ENCODE measurements at places on chromosomes 2 and 18.
A peak's percentile ranks its signal among the peaks of the same experiment; 100 is the strongest.

DNA sequence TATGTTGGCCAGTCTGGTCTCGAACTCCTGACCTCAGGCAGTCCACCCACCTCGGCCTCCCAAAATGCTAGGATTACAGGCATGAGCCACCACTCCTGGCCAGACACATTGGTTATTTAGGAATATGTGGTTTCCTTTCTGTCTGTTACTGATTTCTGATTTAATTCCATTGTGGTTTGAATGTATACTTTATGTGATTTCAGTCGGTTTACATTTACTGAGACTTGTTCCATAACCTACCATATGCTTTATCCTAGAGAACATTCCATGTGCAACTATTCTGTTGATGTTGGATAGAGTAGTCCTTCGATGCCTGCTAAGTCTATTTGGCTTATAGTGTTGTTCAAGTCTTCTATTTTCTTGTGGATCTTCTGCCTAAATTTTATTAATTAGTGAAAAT is 1.6 kb upstream of the CCL20 start:
- H3K4me3 ChIP-seq, result no peak overlapping the region
- H3K27me3 ChIP-seq, result no peaks in the 10 kb centered on the region
- DNase-seq, result no peak
- H3K36me3 ChIP-seq, result no peaks in the 10 kb centered on the region
- H3K27ac ChIP-seq, result no peak overlapping the region

DNA sequence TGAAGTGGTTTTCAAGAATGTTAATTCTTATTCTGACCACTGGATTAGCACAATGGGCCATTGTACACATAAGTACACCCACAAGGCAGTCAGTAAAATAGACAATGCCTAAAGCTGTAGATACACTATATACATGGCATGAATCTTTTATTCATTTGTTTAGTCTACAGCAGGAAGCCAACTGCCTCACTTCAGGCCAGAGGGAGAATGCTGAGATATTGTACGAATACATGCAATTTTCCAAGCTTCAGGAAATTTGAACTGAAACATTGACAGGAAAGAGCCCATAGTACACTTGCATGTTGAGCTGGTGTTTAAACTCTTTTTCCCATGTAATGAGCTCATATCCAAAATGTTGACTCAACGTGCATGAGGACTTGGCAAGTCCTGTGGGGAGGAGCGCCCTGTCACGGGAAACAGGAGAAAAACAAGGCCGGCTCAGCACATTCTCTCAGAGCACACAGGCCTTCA is 111.6 kb upstream of the CYP1B1 start:
- DNase-seq, result no peak
- peak overlapping the region; percentile 16 for H3K27ac ChIP-seq
- H3K4me3 ChIP-seq, result no peak overlapping the region
- no peaks in the 10 kb centered on the region for H3K27me3 ChIP-seq
- H3K4me1 ChIP-seq, result no peaks in the 10 kb centered on the region

- H3K27ac ChIP-seq, result no peak overlapping the region
- no peak for DNase-seq
- no peak overlapping the region for H3K4me3 ChIP-seq
- no peaks in the 10 kb centered on the region for H3K4me1 ChIP-seq
- H3K36me3 ChIP-seq, result no peaks in the 10 kb centered on the region
These were observed 25.6 kb upstream of the FAM124B start for GRCh38 chr2:224427471-224427870.

- H3K36me3 ChIP-seq, result no peaks in the 10 kb centered on the region
- no peak for DNase-seq
- no peaks in the 10 kb centered on the region for H3K4me1 ChIP-seq
- H3K27ac ChIP-seq, result no peak overlapping the region
- no peak overlapping the region for H3K4me3 ChIP-seq
- peaks cover 18% of the 10 kb centered on the region for H3K27me3 ChIP-seq
These were observed 8.5 kb downstream of the RFX8 start for GRCh38 chr2:101466426-101466825.

DNA sequence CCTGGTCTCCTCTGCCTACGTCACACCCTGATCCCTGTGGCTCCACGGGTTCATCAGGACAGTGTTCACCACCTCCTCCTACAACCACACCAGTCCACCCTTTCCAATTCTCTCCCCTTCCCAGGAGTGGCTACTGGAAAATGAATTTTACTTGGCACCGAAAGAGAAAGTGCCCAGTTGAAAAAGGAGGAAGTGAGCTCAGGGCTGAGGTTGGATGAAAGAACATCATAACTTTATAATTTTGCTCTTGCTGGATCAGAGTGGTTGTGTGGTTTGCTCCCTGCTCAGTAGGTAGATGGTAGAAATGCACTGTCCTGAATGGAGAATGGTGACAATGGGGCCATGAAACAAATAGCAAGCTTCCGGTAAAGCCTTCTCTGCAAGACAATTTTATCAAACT is 140.3 kb upstream of the DDX18 start:
- no peak overlapping the region for H3K27ac ChIP-seq
- H3K36me3 ChIP-seq, result no peaks in the 10 kb centered on the region
- no peak overlapping the region for H3K4me3 ChIP-seq
- no peak for DNase-seq
- no peaks in the 10 kb centered on the region for H3K4me1 ChIP-seq

DNA sequence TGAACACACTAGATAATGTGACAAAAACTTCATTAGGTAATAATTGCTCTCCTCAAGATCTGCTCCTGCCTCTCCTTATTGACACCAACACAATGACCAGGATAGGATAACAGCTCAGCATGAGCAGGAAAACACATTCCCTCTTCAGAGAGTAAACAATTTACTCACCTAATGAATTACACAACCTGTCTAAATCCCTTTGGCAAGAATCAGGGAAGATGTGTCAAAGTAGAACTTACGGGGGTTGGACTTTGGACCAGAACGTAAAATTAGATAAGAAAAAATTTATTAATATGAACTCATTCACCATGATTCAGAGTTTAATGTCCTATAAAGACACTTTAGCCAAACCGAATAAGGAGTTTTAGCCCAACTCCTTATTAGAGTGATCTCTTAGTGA is 512.2 kb downstream of the SATB2 start:
- no peak overlapping the region for H3K4me3 ChIP-seq
- no peaks in the 10 kb centered on the region for H3K36me3 ChIP-seq
- DNase-seq, result no peak
- H3K27me3 ChIP-seq, result no peaks in the 10 kb centered on the region

- peaks cover 8% of the 10 kb centered on the region for H3K27me3 ChIP-seq
- no peak overlapping the region for H3K27ac ChIP-seq
- H3K4me1 ChIP-seq, result no peaks in the 10 kb centered on the region
- no peaks in the 10 kb centered on the region for H3K36me3 ChIP-seq
- no peak overlapping the region for H3K4me3 ChIP-seq
- DNase-seq, result no peak
These were observed 194.6 kb downstream of the METTL4 start for GRCh38 chr18:2376707-2377106.

DNA sequence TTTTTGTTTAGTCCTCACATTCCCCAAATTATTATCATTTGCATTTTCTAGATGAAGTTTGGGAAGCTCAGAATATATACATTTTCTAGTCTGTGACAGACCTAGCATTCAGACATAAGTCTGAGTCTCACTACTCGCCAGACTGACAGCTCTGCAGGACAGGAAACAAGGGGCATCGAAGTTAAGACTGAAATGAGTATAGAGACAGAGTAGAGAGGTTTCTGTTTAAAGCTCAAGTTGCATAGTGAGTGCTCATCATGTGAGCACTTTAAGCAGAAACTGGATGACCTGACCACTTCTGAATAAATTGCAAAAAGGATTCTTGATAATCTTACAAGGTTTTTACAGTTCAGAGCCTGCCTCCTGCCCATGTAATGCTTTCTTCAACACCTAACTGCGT is 1.1 kb downstream of the HADHB start:
- H3K4me1 ChIP-seq, result peaks cover 89% of the 10 kb centered on the region
- DNase-seq, result no peak
- H3K27ac ChIP-seq, result peak overlapping the region; percentile 97

- H3K4me3 ChIP-seq, result no peak overlapping the region
- no peak for DNase-seq
- H3K36me3 ChIP-seq, result no peaks in the 10 kb centered on the region
- no peaks in the 10 kb centered on the region for H3K27me3 ChIP-seq
These were observed 32.2 kb downstream of the GPR39 start for GRCh38 chr2:132448771-132449170.

DNA sequence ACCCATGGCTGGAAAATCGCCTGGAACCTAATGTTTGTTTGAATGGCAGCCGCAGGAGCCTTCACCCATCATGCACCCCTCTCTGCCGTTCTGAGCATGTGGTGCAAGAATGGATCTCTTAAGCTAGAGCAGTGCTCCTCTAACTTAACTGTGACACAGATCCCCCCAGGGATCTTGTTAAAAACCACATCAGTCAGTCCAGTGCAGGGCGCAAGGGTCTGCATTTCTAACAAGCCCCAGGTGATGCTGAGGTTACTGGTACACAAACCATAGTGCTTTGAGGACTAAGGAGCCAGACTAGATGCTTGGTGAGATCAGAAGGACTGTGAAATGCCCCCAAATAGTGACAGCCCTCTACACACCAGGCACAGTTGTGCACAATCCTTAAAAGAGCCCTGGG is 87.1 kb upstream of the KCTD1 start:
- no peak overlapping the region for H3K4me3 ChIP-seq
- H3K27ac ChIP-seq, result no peak overlapping the region
- H3K27me3 ChIP-seq, result no peaks in the 10 kb centered on the region

GRCh38 chr18:48996901-48997463 is 46.2 kb upstream of the SMAD7 start:
- H3K27ac ChIP-seq, result no peak overlapping the region
- H3K27me3 ChIP-seq, result no peaks in the 10 kb centered on the region

GRCh38 chr2:26471289-26471688 is 6.6 kb downstream of the OTOF start:
- DNase-seq, result peak; percentile 46
- H3K4me1 ChIP-seq, result no peaks in the 10 kb centered on the region
- H3K4me3 ChIP-seq, result no peak overlapping the region
- H3K36me3 ChIP-seq, result no peaks in the 10 kb centered on the region

- H3K4me1 ChIP-seq, result no peaks in the 10 kb centered on the region
- H3K4me3 ChIP-seq, result no peak overlapping the region
- no peaks in the 10 kb centered on the region for H3K27me3 ChIP-seq
- DNase-seq, result no peak
These were observed 485.2 kb upstream of the REG3G start for GRCh38 chr2:78540255-78540654.

- no peaks in the 10 kb centered on the region for H3K36me3 ChIP-seq
- H3K27me3 ChIP-seq, result no peaks in the 10 kb centered on the region
- no peak for DNase-seq
- H3K4me3 ChIP-seq, result no peak overlapping the region
- H3K27ac ChIP-seq, result no peak overlapping the region
These were observed 21.0 kb upstream of the L3MBTL4 start for GRCh38 chr18:6435731-6436130.

DNA sequence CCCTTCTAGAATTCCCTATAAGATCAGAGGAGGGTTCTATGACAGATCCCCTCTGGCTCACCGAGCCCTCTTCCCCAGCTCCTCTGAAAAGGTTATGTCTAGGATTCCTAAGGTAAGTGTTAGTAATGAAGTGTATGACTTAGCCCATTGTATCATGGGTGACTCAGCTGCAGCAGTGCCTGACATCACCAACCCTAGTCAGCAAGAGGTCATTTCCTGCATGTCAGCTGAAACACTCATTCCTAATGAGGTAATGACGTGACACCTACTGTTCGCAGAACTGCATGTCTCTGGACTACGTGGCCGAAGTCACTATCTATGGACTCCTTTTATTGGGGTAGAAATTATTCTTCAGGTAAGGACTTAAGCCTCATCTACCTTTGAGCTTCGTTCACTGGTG is 196.1 kb upstream of the MYT1L start:
- H3K4me3 ChIP-seq, result no peak overlapping the region
- no peaks in the 10 kb centered on the region for H3K27me3 ChIP-seq
- no peak overlapping the region for H3K27ac ChIP-seq
- DNase-seq, result no peak
- no peaks in the 10 kb centered on the region for H3K36me3 ChIP-seq

DNA sequence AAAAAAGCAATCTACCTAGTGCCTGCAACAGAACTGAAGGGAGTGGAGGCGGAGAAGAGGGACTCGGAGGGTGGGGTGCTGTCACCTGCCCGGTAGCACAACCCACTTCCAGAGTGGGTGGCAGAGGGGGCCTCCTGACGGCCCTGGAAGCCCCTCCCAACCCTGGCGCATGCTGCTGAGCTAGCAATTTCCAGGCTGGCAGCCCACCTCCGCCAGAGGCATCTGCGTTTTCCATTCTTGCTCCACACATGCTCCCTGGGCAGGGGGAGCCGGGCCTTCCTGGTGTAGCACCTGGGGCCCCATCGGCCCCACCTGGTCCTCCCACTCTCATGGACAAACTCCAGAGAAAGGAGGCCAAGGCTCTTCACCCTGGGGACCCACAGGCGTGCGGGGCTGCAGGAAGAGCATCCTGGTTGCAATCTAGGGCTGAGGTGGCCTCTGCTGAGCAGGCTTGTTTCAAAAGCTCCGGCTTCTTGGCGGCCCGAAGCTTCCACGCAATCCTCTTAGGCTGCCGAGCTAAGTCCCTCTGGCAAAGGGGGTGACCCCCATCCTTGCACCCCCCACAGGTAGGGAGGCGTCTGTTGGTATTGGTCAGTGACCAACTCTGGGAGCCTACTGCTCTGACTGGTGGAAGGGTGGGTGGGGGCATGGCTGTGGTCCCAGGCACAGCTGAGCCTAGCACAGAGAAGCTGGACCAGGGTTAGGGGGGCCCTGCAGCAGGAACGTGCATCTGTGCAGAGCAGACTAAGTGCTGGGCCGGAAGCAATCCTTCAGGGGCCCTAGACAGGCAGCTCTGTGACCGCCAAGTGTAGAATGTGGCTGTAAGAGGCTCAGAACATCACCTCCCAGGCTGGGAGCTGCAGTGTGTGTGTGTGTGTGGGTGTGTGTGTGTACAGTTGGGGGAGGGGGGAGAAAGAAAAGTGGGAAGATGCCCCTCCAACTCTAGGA is 2.6 kb downstream of the HS6ST1 start:
- H3K27ac ChIP-seq, result peak overlapping the region; percentile 70
- H3K27me3 ChIP-seq, result no peaks in the 10 kb centered on the region
- H3K36me3 ChIP-seq, result peaks cover 28% of the 10 kb centered on the region

DNA sequence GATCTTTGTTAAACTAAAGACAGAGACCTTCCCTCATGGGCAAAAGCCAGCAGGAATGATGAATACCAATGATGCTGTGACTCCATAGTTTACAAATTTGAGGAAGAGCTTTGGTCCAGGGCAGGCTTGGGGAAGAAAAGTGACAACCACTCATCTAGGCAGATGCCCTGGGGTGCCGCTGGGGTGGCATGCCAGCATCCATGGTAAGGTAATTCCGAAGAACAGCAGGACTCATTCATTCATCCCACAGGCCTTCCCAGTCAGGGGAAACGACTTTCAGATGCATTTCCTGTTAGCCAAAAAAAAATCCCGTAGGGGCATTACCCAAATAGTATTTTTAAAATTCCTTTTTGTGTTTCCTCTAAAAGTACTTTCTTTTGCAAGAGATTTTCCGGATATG is 180.7 kb upstream of the SERPINE2 start:
- no peak overlapping the region for H3K4me3 ChIP-seq
- no peak for DNase-seq
- H3K27ac ChIP-seq, result no peak overlapping the region
- H3K27me3 ChIP-seq, result no peaks in the 10 kb centered on the region

DNA sequence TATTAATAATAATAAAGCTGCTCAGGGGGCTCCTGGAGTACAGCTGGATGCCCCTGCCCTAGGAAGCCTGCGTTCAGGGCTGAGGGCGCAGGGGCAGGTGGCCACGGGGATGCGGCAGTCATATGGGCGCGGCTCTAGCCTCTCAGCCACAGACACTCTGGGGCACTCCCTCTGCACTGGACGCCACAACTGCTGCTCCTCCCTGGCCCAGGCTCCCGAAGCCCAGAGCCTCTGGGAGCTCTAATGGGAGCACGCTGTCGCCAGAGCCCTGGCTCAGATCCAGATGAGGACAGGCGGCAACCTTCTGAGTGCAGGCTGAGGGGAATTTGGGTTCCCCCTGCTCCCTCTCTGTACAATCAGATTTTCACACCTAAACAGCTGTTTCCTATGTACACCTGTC is 93.6 kb downstream of the MTCL1 start:
- DNase-seq, result no peak
- H3K27me3 ChIP-seq, result no peaks in the 10 kb centered on the region
- no peaks in the 10 kb centered on the region for H3K36me3 ChIP-seq
- no peaks in the 10 kb centered on the region for H3K4me1 ChIP-seq
